ENCODE measurements at places on chromosomes 2 and 18. TPM values are rescaled to one million over a fixed set of nuclear protein-coding genes. Genes with fewer than 3 reads are reported as not detected.

MCM6 gene
- 17.1 TPM for total RNA-seq

ABCB11 gene
- total RNA-seq = not detected

VWC2L gene
- under 0.01 TPM for total RNA-seq

RNF125 gene
- total RNA-seq = 0.13 TPM

CCDC74B gene
- 6.8 TPM for total RNA-seq

FSIP2 gene
- 0.06 TPM for total RNA-seq

NT5C1B gene
- total RNA-seq = not detected

TMEFF2 gene
- total RNA-seq = 0.26 TPM

CAPN13 gene
- total RNA-seq = not detected

SRD5A2 gene
- total RNA-seq = not detected

PTPRM gene
- 100 TPM for total RNA-seq

SERPINB4 gene
- not detected for total RNA-seq

STARD6 gene
- 0.53 TPM for total RNA-seq

VSNL1 gene
- 0.06 TPM for total RNA-seq

ZNF385B gene
- total RNA-seq = not detected

PHLPP1 gene
- total RNA-seq = 5.7 TPM

POTEJ gene
- total RNA-seq = not detected

STPG4 gene
- 0.53 TPM for total RNA-seq

KCNG2 gene
- not detected for total RNA-seq

GRHL1 gene
- total RNA-seq = 0.19 TPM

TANC1 gene
- 46.6 TPM for total RNA-seq

IL1F10 gene
- not detected for total RNA-seq

DSG4 gene
- not detected for total RNA-seq

TLX2 gene
- total RNA-seq = 0.06 TPM

CCDC85A gene
- 0.19 TPM for total RNA-seq

C2orf78 gene
- total RNA-seq = not detected

ZSWIM2 gene
- total RNA-seq = not detected

CNGA3 gene
- 0.13 TPM for total RNA-seq

STAT1 gene
- 97.4 TPM for total RNA-seq

KANSL1L gene
- 21.4 TPM for total RNA-seq

EVX2 gene
- total RNA-seq = not detected

CCBE1 gene
- total RNA-seq = 26.0 TPM

CDK15 gene
- 0.12 TPM for total RNA-seq

ALPP gene
- total RNA-seq = not detected

DYNAP gene
- total RNA-seq = not detected

PTPRN gene
- total RNA-seq = 0.25 TPM

SCG2 gene
- total RNA-seq = 4.0 TPM

HRH4 gene
- total RNA-seq = 0.06 TPM

TMEM37 gene
- 0.13 TPM for total RNA-seq

PAX8 gene
- 0.13 TPM for total RNA-seq
